Esophagus squamous epithelium (tissue), 5 donors: ENCODE measurements at places on chromosomes 2 and 18. TPM values are rescaled to one million over a fixed set of nuclear protein-coding genes. Genes with fewer than 3 reads are reported as not detected.

GRCh38 chr2:3445891-3446290 lies 66.4 kb downstream of the TRAPPC12 start:
- no peak for DNase-seq
- no peak overlapping the region for H3K4me3 ChIP-seq
- H3K4me1 ChIP-seq, result no peaks in the 10 kb centered on the region
- H3K27ac ChIP-seq, result no peak overlapping the region
- no peaks in the 10 kb centered on the region for H3K27me3 ChIP-seq

DNA sequence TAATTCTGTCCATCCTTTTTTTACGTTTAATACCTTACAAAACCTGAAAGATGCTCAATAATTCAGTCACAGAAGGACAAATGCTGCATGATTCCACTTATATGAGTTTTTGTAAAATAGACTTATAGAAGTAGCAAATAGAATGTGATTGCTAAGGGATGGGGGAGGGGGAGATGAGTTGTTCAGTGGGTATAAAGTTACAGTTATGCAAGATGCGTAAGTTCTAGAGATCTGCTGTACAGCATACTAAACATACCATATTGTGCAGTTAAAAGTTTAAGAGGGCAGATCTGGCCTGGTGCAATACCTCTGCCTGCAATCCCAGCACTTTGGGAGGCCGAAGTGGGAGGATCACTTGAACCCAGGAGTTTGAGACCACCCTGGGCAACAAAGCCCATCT lies 78.8 kb downstream of the TET3 start:
- no peak for DNase-seq
- no peaks in the 10 kb centered on the region for H3K4me1 ChIP-seq
- no peaks in the 10 kb centered on the region for H3K27me3 ChIP-seq
- no peak overlapping the region for H3K4me3 ChIP-seq

- H3K36me3 ChIP-seq, result no peaks in the 10 kb centered on the region
- H3K4me3 ChIP-seq, result no peak overlapping the region
- H3K27me3 ChIP-seq, result no peaks in the 10 kb centered on the region
- no peaks in the 10 kb centered on the region for H3K4me1 ChIP-seq
- no peak overlapping the region for H3K27ac ChIP-seq
Observed at GRCh38 chr18:64806691-64807090, 657.8 kb upstream of the LINC00305 start.

DNA sequence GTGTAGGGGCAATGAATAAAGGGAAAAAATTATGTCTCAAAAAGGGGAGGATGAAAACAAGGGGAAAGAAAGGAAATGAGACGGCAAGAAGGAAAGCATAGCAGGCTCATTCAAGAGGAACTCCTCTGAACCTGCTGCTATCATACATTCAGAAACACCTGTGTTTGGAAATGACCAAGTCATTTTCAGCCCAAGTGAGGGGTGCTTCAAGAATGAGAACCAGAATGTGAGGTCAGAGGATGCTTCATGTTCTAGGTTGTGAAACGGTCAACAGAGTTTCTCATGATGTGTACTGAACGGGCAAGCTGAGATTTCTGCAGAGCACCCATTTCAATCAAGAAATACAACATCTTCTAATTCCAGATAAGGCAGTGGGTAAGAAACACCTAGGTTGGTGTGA lies 1367.2 kb upstream of the CELF4 start:
- no peaks in the 10 kb centered on the region for H3K4me1 ChIP-seq
- DNase-seq, result no peak
- no peak overlapping the region for H3K4me3 ChIP-seq
- no peaks in the 10 kb centered on the region for H3K27me3 ChIP-seq
- no peaks in the 10 kb centered on the region for H3K36me3 ChIP-seq

GRCh38 chr18:22977847-22978701 lies 44.9 kb downstream of the RBBP8 start:
- no peak overlapping the region for H3K4me3 ChIP-seq
- H3K4me1 ChIP-seq, result no peaks in the 10 kb centered on the region
- H3K27me3 ChIP-seq, result no peaks in the 10 kb centered on the region
- no peak for DNase-seq

DNA sequence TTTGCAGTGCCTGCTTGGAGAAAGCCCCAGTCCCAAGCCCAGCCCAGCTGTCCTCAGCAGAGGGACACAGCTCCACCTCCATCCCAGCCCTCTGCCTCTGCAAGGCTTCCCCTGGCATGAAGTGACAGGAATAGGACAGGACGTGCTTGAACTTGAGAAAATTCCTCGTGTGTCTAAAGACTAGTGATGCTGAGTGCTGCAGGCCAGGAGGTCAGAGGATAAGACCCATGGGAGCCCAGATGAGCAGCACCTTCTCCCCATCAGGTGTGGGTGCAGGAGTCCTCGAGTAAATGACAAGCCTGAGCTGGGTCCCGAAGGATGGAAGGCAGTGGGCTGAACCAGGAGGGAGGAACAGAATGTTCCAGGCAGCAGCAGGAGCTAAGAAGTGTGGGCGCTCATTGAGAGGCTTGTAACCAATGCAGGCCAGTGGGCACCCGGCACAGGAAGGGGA lies 67.8 kb upstream of the UXS1 start:
- H3K27me3 ChIP-seq, result no peaks in the 10 kb centered on the region
- no peak overlapping the region for H3K27ac ChIP-seq
- H3K4me3 ChIP-seq, result no peak overlapping the region
- no peak for DNase-seq
- peaks cover 13% of the 10 kb centered on the region for H3K4me1 ChIP-seq
- no peaks in the 10 kb centered on the region for H3K36me3 ChIP-seq

DNA sequence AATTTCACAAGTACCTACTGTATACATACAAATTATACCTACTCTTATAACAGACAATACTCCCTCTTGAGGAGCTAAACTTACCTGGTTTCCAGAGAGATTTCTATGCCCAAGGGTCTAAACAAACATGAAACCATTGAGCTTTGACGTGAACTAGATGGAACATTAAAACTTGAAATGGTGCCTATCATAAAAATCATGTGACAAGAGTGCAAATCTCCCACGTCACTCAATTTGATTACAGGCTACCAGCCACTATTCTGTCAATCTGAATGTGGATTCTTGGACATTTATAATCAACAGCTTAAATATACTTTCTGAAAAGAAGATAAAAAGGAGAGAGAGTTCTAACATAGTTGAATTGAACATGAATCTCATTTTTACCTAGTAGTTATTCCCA lies 297.1 kb upstream of the SESTD1 start:
- no peaks in the 10 kb centered on the region for H3K27me3 ChIP-seq
- H3K36me3 ChIP-seq, result no peaks in the 10 kb centered on the region
- H3K4me1 ChIP-seq, result no peaks in the 10 kb centered on the region

GRCh38 chr2:31049264-31049663 lies 89.0 kb downstream of the GALNT14 start:
- H3K4me3 ChIP-seq, result no peak overlapping the region
- no peaks in the 10 kb centered on the region for H3K4me1 ChIP-seq
- no peaks in the 10 kb centered on the region for H3K36me3 ChIP-seq
- no peak overlapping the region for H3K27ac ChIP-seq

DNA sequence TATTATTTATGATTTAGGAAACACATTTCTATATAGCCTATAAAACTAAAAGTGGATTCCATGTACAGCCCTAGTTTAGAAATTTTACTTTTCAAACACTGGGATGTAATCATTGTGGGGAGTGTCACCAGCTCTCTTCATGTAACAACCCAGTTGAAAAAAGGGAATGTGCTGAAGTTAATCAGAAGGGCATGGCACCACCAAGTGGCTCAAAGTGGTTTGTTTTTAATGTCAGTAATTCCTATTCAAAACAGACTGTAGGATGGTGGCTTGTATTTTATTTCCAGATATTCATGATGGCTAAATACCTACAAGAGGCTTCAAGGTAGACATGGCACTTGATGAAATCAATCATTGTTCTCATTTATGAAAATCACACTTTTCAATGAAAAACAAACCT lies 58.1 kb upstream of the TMEM182 start:
- no peak overlapping the region for H3K27ac ChIP-seq
- DNase-seq, result no peak
- peaks cover 33% of the 10 kb centered on the region for H3K27me3 ChIP-seq
- H3K4me1 ChIP-seq, result no peaks in the 10 kb centered on the region

- peak overlapping the region; percentile 47 for H3K27ac ChIP-seq
- no peak for DNase-seq
- no peaks in the 10 kb centered on the region for H3K36me3 ChIP-seq
- no peaks in the 10 kb centered on the region for H3K4me1 ChIP-seq
Observed at GRCh38 chr2:237235383-237236095, 149.8 kb downstream of the COPS8 start.

DNA sequence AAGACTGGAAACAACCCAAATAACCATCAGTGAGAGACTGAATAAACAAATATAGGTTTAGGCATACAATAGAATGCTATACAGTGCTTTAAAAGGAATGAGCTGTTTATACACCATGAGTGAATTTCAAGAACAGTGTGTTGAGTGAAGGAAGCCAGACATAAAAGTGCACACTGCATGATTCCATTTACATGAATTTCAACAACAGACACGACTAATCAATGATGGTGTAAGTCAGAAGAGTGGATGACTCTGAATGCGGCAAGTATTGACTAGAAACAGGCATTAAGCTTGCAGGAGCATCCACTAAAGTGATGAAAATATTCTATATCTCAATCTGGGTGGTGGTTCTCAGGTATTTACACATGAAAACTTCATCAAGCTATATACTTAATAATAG lies 142.7 kb upstream of the SLC39A10 start:
- no peaks in the 10 kb centered on the region for H3K36me3 ChIP-seq
- no peak for DNase-seq
- no peaks in the 10 kb centered on the region for H3K27me3 ChIP-seq
- no peak overlapping the region for H3K4me3 ChIP-seq

DNA sequence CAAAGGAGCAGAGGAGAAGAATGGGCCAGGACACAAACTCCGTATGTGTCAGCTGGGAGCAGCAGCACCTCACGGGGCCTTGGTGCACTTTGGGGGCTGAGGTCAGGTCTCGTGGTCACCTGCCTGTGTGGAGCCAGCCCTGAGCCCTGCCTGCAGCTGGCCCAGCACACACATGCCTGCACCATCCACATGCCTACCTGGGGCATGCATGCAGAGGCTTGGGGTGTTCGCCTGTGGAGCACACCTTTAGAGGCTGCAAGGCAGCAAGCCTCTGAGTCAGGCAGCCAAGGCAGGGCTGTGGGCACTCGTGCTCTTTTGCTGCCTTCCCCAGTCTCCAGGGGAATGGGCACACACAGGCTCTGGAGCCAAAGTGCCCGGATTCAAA lies 36.0 kb downstream of the ARHGEF4 start:
- H3K27me3 ChIP-seq, result no peaks in the 10 kb centered on the region
- no peak overlapping the region for H3K4me3 ChIP-seq
- no peaks in the 10 kb centered on the region for H3K4me1 ChIP-seq
- H3K27ac ChIP-seq, result peak overlapping the region; percentile 13
- DNase-seq, result no peak
- no peaks in the 10 kb centered on the region for H3K36me3 ChIP-seq

DNA sequence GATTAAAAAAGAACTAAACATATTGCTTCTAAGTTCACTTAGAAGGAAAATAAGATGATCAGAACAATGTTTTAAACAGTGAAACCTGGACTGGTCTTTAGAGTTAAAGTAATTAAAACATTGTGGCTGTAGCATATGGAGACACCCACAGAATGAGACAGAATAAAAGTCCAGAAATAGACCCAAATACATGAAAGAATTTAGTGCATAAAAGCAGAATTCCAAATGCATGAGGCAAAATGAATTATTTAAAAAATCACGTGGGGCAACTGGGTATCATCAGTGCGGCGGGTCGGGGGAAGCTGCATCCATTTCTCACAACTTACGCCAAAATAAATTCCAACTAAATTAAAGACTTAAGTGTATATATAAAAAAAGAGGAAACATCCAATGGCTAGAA lies 12.1 kb downstream of the RNF149 start:
- H3K36me3 ChIP-seq, result peaks cover 57% of the 10 kb centered on the region
- H3K27me3 ChIP-seq, result no peaks in the 10 kb centered on the region
- peaks cover 7% of the 10 kb centered on the region for H3K4me1 ChIP-seq
- no peak overlapping the region for H3K27ac ChIP-seq

- no peak for DNase-seq
- H3K36me3 ChIP-seq, result no peaks in the 10 kb centered on the region
- no peaks in the 10 kb centered on the region for H3K27me3 ChIP-seq
- H3K4me3 ChIP-seq, result no peak overlapping the region
Observed at GRCh38 chr2:60523963-60524362, 29.5 kb downstream of the BCL11A start.

DNA sequence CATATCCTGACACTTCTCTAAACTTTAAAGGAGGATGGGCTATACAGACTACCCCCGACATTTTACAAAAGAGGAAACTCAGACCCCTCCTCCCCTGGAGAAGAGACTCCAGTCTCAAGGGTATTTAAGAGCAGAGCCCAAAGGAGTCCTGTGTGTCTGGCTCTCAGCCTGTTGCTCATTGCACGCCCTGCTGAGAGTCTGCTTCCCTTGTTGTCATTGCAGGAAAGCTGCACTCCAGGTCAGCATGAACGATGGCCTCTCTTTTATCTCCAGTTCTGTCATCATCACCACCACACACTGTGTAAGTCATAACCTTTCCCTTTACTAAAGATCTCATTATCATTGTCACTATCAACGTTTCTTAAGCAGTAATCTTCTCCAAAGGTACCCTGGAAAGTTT lies 111.4 kb downstream of the ANTXR1 start:
- H3K36me3 ChIP-seq, result no peaks in the 10 kb centered on the region
- no peak overlapping the region for H3K4me3 ChIP-seq
- no peak overlapping the region for H3K27ac ChIP-seq
- no peaks in the 10 kb centered on the region for H3K4me1 ChIP-seq

GRCh38 chr2:129728035-129728972 lies 251.2 kb upstream of the RAB6C start:
- H3K4me1 ChIP-seq, result no peaks in the 10 kb centered on the region
- H3K4me3 ChIP-seq, result no peak overlapping the region
- H3K27me3 ChIP-seq, result no peaks in the 10 kb centered on the region
- DNase-seq, result no peak

DNA sequence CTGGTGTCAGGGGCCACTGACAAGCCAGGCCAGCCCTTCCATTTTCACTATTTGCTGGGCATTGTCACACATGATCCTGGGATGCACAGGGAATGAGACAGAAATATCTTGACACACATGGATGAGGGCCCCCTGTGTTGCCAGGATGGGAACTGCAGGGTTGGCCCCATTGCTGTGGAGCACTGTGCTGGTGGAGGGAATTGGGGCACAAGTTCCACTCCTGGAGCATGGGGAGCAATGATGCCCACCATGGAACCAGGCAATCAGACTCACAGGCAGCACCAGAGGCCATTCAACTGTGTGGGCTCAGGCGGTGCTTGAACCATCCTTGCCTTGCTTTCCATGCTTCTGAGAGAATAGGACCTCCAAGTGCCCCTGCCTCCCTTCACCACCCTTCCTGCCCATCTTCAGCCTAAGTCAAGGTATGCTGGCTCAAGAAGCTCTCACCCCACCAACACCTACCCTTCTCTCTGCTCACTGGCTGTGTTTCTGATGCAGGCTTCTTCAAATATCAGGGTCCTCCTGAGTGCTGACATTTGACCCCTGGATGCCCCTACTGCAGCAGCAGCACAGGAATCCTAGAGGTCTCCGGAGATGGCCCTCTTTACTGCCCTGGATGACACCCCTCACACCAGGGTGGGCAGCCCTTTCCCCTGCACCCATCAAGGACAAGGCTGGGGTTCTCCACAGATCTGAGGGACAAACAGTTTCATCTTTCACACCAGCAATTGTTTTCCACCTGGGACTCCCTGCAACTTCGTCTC lies 11.0 kb downstream of the ADRA2B start:
- H3K4me3 ChIP-seq, result no peak overlapping the region
- H3K36me3 ChIP-seq, result no peaks in the 10 kb centered on the region
- H3K27me3 ChIP-seq, result no peaks in the 10 kb centered on the region
- no peak overlapping the region for H3K27ac ChIP-seq

- no peak for DNase-seq
- no peak overlapping the region for H3K4me3 ChIP-seq
- no peaks in the 10 kb centered on the region for H3K27me3 ChIP-seq
- no peaks in the 10 kb centered on the region for H3K36me3 ChIP-seq
Observed at GRCh38 chr2:85430752-85431569, 12.4 kb downstream of the SH2D6 start.

The TEX44 gene
- total RNA-seq, result not detected

The LOXHD1 gene
- not detected for total RNA-seq

The CYP26B1 gene
- total RNA-seq, result 1.5 TPM

The GPR55 gene
- 0.76 TPM for total RNA-seq
